Memory B cell (primary cell): ENCODE measurements at places on chromosomes 4 and X.

DNA sequence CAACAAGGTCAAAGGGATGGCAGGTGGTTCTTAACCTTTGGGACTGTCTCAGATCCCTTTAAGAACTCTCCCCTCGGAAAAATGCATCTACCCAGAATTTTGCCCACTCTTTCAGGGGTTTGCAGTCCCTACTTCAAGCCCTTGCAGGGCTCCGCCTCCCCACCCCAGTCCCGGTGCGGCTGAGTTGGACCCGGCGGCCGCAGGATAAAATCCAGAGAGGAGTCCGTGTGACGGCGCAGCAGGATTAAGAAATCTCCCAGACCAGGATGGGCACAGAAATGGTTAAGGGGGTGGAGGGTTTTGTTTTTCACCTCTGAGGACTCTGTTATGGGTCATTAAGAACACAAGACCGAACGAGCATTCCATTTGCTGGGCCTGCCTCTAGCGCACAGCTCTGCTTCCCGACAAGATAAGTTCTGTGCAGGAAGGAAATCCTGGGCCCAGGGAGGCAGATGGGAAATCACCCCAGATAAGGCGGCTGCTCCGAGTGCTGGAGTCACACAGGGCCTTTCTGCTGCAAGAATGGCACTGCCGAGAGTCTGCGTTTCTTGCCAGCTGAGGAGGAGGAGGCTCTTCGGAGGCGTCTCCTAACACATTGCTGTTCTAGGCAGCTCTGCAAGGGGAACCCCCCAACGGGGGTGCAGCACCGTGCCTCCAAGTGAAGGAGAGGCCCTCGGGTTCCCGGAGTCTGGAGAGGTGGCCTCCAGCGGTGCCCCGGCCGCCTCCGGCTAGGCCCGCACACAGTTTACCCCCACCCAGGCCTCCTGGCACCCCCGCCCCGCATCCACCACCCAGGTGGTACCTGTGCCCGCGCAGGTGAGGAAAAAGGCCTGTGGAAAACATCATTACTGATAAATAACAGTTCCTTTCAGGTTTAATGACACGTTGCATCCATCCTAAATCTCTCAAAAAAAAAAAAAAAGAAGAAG is 277.6 kb downstream of the BCOR start:
- H3K27me3 ChIP-seq = peaks cover 30% of the 10 kb centered on the region
- no peak overlapping the region for H3K27ac ChIP-seq
- H3K4me1 ChIP-seq = peaks cover 6% of the 10 kb centered on the region
- peak overlapping the region; percentile 55 for H3K4me3 ChIP-seq
- H3K36me3 ChIP-seq = no peaks in the 10 kb centered on the region

GRCh38 chrX:103651151-103651773 is 22.5 kb downstream of the TCEAL1 start:
- no peak for DNase-seq
- no peaks in the 10 kb centered on the region for H3K27me3 ChIP-seq
- H3K4me3 ChIP-seq = no peak overlapping the region
- H3K27ac ChIP-seq = no peak overlapping the region
- H3K36me3 ChIP-seq = no peaks in the 10 kb centered on the region

DNA sequence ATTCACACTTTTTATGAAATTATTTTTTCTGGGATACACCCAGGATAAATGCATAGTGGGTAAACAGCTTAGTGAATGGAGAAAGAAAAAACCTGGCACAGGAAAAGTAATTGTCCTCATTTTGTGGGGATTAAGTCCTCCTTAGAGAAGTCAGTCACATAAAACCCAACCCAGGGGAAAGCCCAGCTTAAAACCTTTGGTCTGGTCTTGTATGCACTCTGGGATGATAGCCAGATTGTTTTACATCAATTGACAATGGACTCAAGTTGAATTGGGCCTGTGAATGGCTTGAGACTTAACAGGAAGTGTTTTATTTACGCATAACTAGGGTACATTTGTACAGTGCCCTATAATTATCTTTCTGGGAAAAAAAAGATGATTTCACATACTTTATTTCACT is 561.3 kb upstream of the GRIA3 start:
- H3K27me3 ChIP-seq = no peaks in the 10 kb centered on the region
- no peak for DNase-seq
- no peaks in the 10 kb centered on the region for H3K4me1 ChIP-seq
- H3K27ac ChIP-seq = no peak overlapping the region

- no peak for DNase-seq
- peaks cover 18% of the 10 kb centered on the region for H3K36me3 ChIP-seq
- no peaks in the 10 kb centered on the region for H3K27me3 ChIP-seq
- no peaks in the 10 kb centered on the region for H3K4me1 ChIP-seq
Observed at GRCh38 chrX:14903891-14904290, 30.7 kb downstream of the MOSPD2 start.

- H3K27ac ChIP-seq = no peak overlapping the region
- no peaks in the 10 kb centered on the region for H3K4me1 ChIP-seq
- peaks cover 7% of the 10 kb centered on the region for H3K27me3 ChIP-seq
- H3K36me3 ChIP-seq = no peaks in the 10 kb centered on the region
- H3K4me3 ChIP-seq = no peak overlapping the region
Observed at GRCh38 chr4:87555773-87556619, 26.8 kb upstream of the SPARCL1 start.
